ENCODE measurements at places on chromosomes 2 and 18. TPM values are rescaled to one million over a fixed set of nuclear protein-coding genes. Genes with fewer than 3 reads are reported as not detected.

Gene SAG
- polyA plus RNA-seq: not detected

Gene MREG
- 7.5 TPM for polyA plus RNA-seq

GRCh38 chr2:152657043-152657442 lies 60.2 kb downstream of the PRPF40A start:
- no peak for DNase-seq

GRCh38 chr2:168748461-168748860 lies 54.0 kb upstream of the NOSTRIN start:
- DNase-seq: no peak

- DNase-seq: no peak
These were observed 59.8 kb upstream of the LGALSL start for GRCh38 chr2:64394153-64394552.

Measured in H1 (cell line).